ENCODE measurements at places on chromosomes 13 and 19.

DNA sequence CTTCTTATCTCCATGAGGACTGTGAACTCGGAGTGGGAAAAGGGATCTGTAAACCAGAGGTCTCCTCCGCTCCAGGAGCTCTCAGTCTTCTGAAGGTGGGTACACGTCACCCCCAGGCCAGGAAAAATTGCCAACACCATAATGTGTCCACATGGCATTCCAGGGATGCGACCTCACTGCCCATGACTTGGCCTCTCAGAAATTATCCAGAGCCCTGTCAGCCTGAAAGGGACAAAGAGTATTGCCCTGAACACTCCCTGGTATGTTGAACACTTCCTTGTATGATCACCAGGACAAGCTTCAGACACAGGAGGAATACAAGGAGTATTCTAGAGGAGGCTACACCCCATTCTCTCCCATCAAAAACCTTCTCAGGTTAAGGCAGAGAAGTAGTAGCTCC, 81.0 kb upstream of the SLC7A1 start:
- DNase-seq: no peak

GRCh38 chr13:98467263-98467985, 109.5 kb downstream of the STK24 start:
- DNase-seq: no peak

- no peak for DNase-seq
These were observed 3.5 kb upstream of the SIGLEC8 start for GRCh38 chr19:51461723-51462161.

GRCh38 chr13:30818323-30818960, 83.1 kb downstream of the ALOX5AP start:
- no peak for DNase-seq

- no peak for DNase-seq
These were observed 2.9 kb downstream of the CEACAM21 start for GRCh38 chr19:41578886-41579285.

GRCh38 chr13:106418556-106418955, 116.9 kb downstream of the EFNB2 start:
- no peak for DNase-seq

Measured in NCI-H1694 treated with DMSO at 0.1 percent for 48 hours (cell line).